ENCODE measurements at places on chromosomes 3 and 15.

- DNase-seq: no peak
Observed at GRCh38 chr3:160140756-160141155, 84.5 kb upstream of the C3orf80 start.

DNA sequence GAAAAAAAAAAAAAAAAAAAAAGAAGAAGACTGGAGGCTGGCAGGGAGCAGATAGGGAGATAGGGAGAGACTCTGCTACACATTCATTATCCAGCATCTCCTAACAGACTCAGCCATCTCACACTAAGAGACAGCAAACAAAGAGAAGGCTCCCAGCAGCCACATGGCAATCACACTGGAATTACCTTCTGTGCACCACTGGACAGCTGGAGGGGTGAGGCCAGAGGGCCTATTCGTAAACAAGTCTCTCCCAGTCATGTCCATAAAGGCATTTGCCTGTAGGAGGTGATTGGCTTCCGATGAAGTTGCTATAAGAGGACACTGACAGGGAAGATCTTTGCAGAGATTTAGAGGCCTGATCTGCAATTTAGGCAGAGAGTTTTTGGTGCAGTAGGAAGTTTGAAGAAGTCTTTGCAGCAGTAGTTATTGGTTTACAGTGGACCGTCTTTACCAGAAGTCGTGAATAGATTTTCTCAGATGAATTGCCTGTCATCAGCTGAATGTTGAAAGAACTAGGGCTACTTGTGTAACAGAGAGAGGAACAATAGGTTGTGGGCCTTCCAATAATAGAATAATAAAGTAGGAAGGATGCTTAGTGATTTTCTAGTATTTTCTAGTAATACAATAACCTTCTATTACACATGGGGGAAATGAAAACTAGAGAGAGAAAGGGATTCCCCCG is 89.7 kb downstream of the TP63 start:
- DNase-seq: no peak

GRCh38 chr3:40780291-40780924 is 255.6 kb downstream of the ZNF621 start:
- no peak for DNase-seq

GRCh38 chr15:100275641-100276040 is 66.1 kb downstream of the ADAMTS17 start:
- no peak for DNase-seq

DNA sequence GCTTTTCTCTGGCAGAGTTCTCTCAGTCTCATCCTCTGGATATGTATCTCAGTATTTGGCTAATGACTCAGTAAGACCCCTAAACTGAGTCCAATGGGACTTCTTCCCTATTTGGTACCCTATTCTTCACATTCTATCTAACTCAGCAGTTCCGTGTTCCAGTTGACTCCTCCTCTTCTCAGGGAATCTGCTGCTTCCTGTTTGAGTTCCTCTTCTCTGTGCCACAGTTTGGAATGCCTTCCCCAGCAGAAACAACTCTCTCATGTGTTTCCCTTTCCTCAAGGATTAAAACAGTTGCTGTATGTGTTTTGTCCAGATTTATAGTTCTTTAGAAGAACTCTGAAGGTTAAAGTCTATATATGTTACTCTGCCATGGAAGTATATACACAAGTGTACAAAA is 344.0 kb upstream of the RARB start:
- DNase-seq: no peak

GRCh38 chr3:126540951-126541627 is 17.1 kb downstream of the CHST13 start:
- no peak for DNase-seq

- DNase-seq: no peak
Observed at GRCh38 chr3:105691053-105691452, 177.8 kb downstream of the CBLB start.

DNA sequence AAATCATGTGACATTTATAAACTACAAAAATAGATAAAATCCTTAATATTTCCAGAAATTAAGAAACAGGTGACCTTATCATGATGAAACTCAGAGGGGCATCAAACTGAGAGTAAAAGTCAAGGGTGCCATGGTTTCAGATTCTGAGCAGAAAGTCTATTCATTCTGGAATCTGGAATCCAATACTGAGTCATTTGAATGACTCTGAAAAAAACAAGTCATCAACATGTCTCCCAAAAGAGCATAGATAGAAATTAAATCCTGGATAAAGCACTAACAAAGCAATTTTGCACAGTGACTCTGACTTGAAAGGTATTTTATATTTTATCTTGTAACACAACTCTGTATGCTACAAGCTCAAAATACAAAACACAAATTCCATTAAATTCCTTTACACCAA is 23.4 kb downstream of the STAC start:
- no peak for DNase-seq

- DNase-seq: no peak
Observed at GRCh38 chr15:28019594-28020309, 79.4 kb downstream of the OCA2 start.

GRCh38 chr3:160141485-160142185 is 83.6 kb upstream of the C3orf80 start:
- no peak for DNase-seq

DNA sequence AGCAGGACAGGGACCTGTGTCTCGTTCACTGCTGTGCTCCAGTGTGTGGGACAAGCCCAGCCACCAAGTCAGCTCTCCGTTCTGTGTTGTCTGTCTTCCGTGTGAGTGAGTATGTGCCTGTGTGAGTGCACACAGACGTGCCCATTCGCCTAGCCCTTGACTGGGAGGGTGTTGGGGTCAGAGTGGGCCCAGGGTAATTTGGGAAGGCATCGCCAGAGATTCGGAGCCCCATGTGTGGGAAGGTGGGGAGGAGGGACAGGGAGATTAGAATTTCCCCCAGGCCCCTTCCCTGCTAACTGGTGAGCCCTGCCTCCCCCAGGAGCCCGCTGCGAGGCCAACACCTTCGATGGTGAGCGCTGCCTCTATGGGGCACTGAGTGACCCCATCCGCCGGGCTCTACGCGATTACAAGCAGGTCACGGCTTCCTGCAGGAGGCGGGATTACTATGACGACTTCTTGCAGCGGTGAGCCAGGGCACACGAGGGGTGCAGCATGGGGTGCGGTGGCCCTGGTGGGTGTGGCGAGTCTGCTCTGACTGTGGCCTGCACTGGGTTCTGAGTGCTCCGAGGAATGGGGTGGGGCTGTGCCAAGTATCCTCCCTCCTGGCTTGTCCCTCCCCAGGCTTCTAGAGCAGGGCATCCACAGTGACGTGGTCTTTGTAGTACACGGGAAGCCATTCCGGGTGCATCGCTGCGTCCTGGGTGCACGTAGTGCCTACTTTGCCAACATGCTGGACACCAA is 3.1 kb downstream of the ABTB1 start:
- DNase-seq: no peak

- no peak for DNase-seq
Observed at GRCh38 chr15:36958606-36959005, 141.7 kb downstream of the MEIS2 start.

- DNase-seq: no peak
Observed at GRCh38 chr3:138497851-138498250, 63.4 kb downstream of the ESYT3 start.

- DNase-seq: no peak
Observed at GRCh38 chr3:89964347-89964746, 856.9 kb downstream of the EPHA3 start.

DNA sequence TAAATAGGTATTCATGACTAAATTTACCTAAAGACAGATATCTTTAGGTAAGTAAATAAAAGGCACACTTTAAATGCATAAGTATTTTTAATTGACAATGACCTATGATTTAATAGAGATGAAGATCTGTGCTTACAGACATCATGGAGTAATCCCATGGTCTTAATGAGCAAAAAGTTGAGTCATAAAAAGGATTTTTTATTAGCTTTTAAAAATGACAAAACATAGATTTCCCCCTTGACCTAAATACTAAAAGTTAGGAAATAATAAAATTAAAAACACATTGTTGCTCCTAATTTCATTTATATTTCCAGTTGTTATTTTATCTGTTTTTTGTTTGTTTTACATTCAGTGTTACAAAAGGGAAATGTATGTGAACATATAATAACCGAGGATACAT is 1005.7 kb downstream of the ROBO1 start:
- no peak for DNase-seq

DNA sequence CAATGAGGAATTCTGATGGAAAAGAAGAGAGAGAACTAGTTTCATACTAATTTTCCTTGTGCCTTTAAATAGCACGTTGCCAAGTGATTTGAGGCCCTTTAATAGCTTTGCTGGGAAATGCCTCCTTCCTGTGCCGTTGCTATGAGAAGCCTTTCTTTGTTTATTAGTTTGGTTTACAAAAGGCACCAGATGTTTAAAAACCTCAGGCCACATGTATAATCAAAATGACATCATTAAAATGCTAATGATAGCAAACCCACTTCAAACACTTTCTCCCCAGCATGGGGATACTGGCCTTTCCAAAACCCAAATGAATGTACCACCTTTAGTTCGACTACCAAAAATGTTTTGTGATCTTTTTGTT is 50.0 kb upstream of the TBC1D23 start:
- DNase-seq: peak; percentile 51

GRCh38 chr3:138118612-138119422 is 3.4 kb upstream of the DZIP1L start:
- no peak for DNase-seq

GRCh38 chr3:55683666-55684270 is 196.7 kb upstream of the WNT5A start:
- DNase-seq: no peak

GRCh38 chr3:195302431-195302830 is 31.5 kb upstream of the XXYLT1 start:
- no peak for DNase-seq

DNA sequence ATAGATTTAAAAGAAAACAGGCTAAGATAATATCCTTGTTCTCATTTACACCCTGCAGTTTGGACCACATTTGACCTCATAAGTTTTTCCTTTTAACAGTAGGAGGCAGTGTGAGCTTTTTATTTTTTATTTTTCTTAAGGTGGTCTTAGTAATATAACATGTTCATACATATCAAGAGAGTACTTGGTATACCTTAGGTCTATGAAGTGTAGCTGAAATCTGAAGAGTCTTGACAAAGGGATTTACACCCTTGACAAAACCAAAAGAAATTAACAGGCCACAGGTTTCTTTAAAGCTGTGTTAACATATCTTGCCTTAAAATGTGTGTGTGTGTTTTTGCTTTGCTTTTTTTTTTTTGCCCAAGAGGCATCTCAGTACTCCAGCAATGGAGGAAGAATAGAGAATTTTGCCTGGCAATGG is 3.2 kb downstream of the RAP2B start:
- DNase-seq: no peak

- peak; percentile 57 for DNase-seq
Observed at GRCh38 chr3:124565013-124565412, 165.2 kb upstream of the UMPS start.

DNA sequence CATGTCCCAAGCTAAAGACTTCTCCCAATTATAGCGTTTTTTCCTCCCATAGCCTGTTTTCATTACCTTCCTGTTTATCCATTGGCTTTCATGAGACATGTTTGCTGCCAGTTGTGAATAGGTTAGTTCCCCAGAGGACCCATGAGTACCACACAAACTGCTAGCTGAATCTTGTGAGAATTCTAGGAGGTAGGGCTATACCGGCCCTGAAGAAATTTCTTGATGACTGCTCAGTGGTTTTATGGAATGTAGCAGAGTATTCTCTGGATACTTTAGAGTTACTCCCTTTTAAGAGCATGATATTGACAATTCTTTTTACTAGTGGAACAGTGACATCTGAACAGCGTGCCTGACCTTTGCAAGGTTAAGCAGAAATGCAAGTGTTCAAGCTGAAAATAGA is 210.4 kb downstream of the MCTP2 start:
- no peak for DNase-seq

GRCh38 chr15:52804526-52805081 is 14.5 kb upstream of the ONECUT1 start:
- DNase-seq: no peak

GRCh38 chr3:149936812-149937230 is 33.9 kb downstream of the PFN2 start:
- DNase-seq: peak; percentile 18

- no peak for DNase-seq
Observed at GRCh38 chr15:53414167-53414566, 345.3 kb downstream of the WDR72 start.

DNA sequence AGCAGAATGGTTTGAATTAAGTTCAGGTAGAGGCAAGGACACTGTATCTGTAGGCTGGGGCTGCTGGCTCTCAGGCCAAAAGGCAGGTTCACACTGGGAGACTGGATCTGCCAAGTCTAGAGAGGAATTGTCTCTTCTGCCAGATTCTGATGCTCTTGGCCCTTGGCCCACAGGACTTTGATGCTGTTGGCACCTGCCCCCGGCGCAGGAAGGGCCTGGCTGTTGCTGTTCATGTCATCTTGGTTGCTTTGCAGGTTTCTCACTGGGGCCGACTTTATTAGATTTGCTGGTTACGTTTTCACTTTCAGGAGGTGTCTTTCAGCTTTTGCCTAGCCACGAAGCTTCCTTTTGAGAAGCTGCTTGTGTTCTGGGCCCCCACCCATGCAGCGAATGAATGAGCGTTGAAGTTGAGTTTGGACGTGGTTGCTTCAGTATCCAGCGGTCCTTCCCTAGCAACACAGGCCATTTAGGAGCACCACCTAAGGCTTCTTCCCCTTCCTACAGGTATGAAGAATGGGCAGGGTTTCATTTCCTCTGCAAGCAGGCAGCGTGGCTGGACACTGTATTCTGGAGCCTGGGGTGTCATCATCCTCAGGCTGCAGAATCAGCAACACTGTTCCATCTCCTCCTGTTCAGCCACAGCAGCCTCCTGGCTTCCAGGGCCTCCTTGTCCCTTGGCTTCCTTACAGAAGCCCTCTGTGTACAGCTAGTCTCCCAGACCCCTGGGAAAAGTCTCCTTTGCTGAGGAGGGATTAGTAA is 65.6 kb upstream of the PRR23C start:
- no peak for DNase-seq

- DNase-seq: no peak
Observed at GRCh38 chr3:179640469-179640868, 12.4 kb upstream of the USP13 start.

DNA sequence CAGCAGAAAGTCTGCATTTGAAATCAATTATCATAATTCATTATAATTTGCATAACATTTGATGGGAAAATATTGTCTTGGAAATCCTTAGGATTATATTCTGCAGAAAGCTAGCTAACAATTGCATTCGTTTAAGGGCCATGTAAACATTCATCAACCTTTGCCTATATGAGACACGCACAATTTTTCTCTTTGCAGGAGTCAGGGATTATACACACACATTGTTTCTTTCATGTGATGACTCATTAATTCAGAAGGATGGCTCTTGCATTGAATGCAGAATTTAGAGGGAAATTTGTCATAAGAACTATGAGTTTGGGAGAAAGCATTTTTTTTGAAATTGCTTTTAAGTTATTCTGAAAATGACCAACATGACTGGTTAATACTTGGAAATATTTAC is 844.7 kb downstream of the DIPK2A start:
- DNase-seq: no peak

GRCh38 chr3:35215525-35216500 is 423.5 kb upstream of the ARPP21 start:
- no peak for DNase-seq

- no peak for DNase-seq
Observed at GRCh38 chr15:82699726-82700125, 9.9 kb downstream of the AP3B2 start.

- no peak for DNase-seq
Observed at GRCh38 chr15:68654786-68655560, 76.2 kb downstream of the CORO2B start.

Measured in CD8-positive, alpha-beta memory T cell (primary cell).